Activated naive CD8-positive, alpha-beta T cell treated with anti-CD3 and anti-CD28 coated beads, Interleukin-2, amount 50 U/mL, for 24 hours (primary cell): ENCODE measurements at places on chromosomes 4 and X.

DNA sequence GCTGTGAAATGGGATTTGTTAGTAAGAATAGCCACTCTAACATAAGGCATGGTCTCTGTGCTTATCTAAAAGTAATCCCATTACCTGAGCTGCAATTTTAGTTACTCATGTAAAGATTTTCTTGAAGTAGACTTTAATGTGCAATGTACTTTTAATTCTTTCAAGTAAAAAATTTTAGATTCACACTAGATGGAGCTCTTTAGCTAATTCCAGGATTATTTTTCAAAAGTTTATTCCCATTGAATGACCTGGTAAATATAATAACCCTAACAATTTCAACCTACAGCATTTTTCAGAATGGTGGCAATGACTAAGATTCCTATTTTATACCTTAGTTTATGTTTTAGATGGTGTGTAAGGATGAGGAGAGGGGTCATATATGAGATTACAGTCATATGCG is 18.1 kb downstream of the USP38 start:
- no peak for DNase-seq

DNA sequence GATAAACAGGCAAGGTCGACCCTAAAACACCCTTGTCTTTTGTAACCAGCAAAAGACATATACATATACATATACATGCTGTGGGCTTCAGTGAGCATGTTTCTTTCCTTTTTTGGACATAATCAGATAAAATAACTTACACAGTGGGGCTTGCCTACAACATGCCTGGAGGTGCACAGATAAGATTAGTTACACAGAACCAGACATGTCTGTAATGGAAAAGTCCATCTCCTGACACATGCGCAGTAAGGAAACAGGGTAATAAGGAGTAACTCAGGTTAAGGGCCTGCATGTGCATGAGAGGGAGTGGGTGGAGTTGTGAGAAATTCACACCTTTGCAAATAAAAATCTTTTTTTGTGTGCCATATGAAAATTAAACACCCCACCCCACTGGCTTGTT is 3.4 kb downstream of the UGT2A1 start:
- DNase-seq = no peak

GRCh38 chr4:62003695-62004094 is 803.6 kb downstream of the ADGRL3 start:
- no peak for DNase-seq

- peak; percentile 65 for DNase-seq
These were observed 5.0 kb upstream of the TSPAN5 start for GRCh38 chr4:98663226-98664006.

DNA sequence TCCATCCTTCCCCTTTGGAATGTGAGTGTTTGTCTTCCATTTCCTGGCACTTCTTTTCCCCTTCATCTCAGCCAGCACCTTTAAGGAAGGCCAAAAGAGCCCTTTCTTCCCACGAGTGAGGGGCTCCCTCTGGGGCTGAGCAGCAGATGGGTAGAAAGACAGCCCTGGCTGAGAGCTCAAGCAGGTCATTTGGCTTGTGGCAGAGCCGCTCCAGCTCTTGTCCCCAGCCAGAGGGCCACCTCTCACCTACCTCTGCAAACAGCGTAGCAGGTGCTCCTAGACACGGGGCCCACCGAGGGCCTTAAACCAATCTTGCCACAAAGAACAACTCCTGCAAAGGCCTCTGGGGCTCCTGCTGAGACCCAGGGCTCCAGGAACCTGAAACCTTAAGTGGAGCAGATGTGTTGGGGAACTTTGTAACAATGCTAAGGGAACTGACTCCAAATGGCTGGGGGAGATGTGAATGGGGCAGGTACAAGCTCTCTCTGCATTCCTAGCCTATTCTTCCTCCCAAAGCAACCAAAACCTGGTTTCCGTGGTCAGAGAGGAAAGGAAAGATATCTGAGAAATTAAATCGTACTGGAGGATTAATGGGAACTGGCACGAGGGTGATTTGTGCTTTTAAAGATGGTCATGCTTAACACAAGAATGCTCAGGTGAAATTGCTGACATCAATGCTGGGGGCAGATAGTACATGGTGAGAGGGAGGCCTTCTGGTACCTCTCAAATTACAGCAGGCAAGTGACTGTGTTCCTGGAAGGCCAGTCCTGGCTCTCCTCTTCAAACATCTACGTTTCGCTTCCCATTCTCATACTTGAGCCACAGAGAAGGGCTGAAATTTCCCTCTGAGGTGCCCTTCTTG is 27.0 kb downstream of the TFDP3 start:
- no peak for DNase-seq

- no peak for DNase-seq
These were observed 595 bp downstream of the KLHL34 start for GRCh38 chrX:21657318-21658151.

DNA sequence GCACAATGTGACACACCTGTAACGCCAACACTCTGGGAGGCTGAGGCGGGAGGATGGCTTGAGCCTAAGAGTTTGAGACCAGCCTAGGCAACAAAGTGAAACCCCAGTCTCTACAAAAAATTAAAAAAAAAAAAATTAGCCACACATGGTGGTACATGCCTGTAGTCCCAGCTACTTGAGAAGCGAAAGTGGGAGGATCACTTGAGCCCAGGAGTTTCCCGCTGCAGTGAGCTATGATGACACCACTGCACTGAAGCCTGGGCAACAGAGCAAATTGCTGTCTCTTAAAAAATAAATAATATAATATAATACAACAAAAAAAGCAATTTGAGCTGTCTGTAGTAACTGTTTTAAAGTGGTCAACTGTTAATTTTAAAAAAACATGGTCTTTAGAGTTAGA is 13.2 kb downstream of the SPOCK3 start:
- no peak for DNase-seq

- DNase-seq = no peak
These were observed 92.2 kb downstream of the GEMIN8 start for GRCh38 chrX:13937370-13938050.

DNA sequence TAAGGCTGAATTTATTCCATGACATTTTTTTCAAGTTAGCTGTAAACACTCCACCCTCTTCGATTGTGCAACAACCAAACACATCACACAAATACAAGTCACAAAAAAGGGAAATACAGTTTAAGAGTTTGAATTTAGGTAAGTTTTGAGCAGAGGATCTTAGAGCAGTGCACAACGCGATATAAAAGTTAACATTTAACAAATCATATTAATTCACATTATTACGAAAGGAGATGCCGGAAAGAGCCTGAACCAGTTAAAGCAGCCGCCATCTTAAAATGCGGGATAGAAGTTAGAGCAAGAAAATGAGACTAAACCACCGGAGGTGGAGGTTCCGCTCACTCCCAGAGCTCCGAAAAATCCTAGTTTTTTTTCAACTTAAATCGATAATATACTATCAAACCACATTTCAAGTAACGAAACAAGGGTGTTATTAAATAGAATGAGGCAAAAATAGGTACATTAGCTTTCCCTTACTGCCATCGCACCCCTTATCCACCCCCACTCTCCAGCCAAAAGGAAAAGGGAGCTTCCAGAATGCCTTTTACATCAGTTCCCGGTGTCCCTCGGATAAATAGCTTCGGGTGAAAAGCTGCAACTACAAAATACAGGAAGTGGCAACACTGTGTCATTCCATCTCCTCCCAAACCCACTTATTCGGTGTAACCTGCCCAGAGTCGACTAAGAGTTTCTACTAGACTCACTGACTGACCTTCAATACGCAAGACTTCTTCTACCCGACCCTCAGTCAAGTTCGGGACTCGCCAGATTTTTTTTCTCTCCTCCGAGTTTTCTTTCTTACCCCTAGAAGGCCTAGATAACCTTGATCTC is 1.9 kb downstream of the UBE2D3 start:
- peak; percentile 34 for DNase-seq

DNA sequence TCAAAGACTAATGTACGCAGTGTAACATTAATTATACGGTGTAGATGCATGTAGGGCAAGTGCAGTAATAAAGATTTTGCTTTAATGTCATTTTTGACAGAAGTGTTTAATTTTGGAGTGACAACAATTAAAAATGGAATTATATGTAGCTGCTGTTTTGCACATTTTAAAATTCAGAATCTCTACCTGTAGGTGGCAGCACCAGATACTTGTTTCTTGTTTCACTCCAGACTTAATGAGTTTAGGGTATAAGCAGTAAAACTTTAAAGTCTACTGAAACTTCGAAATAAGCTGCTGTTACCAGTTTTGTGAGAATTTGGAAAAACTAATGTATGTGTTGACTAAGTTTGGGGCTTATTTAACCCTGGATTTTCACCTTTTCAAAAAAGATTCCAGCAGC is 144.9 kb downstream of the POLA1 start:
- no peak for DNase-seq

DNA sequence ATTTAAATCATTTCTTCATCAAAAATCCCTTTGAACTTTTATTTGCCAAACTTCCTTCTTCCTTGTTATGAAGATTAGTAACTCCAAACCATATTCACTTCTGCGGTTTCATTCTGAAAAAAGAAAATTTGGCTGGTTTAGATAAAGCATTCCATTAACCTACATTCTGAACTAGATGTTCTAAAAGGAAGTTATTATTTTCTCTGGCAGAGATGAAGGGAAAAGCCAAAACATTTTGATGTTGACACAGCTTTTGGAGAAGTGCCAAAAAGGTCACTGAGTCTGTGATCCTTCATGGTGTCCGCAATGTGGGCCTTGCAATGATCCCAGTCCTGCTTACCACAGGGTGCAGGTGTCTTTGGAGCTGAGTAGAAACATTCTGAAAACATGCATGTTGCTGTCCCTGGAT is 36.0 kb downstream of the CXCL8 start:
- no peak for DNase-seq

GRCh38 chr4:25484243-25484721 is 107.2 kb downstream of the ANAPC4 start:
- DNase-seq = no peak

DNA sequence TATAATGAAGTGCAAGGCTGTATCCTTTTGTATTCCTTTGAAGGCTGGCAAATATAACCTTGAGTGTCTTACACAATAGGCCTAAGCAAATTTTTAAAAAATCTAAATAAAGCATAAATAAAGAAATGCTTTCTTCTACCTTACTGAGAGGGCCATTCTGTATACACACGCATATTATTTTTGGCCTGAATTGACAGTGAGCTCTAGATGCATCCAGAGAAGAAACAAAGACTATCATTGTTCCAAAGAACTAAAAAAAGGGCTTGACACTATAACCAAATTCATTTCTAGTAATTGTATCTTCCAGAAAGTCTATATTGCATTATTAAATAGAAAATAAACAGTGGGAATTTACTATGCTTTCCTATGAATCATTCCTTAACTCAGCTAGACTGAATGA is 100.2 kb downstream of the MAGEB17 start:
- DNase-seq = no peak

DNA sequence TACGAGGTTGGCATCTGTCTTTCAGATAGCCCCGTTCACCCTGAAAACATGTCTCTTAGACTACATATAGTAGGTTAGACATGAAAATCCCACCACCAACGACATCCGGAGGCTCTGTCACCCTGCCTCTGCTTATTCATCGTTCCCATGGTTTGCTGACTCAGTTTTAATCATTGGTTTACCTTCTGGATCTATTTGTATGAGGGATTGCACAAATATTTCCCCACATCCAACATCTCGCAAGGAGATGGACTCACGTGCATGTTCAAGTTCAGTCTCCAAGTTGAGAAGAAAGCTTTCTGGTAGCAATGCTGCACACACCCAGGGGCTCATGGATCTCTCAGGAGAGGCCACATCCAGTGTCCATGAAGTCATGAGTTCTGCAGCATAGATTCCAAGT is 10.8 kb downstream of the CETN2 start:
- DNase-seq = no peak

DNA sequence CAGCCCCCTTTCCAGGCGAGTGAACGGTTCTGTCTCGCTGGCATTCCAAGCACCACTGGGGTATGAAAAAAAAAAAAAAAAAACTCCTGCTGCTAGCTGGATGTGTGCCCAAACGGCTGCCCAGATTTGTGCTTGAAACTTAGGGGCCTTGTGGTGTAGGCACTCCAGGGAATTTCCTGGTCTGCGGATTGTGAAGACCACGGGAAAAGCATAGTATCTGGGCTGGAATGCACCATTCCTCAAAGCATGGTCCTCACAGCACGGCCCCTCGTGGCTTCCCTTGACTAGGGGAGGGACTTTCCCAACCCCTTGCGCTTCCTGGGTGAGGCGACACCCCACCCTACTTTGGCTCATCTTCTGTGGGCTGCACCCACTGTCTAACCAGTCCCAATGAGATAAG is 516.8 kb upstream of the FAM241A start:
- DNase-seq = no peak

DNA sequence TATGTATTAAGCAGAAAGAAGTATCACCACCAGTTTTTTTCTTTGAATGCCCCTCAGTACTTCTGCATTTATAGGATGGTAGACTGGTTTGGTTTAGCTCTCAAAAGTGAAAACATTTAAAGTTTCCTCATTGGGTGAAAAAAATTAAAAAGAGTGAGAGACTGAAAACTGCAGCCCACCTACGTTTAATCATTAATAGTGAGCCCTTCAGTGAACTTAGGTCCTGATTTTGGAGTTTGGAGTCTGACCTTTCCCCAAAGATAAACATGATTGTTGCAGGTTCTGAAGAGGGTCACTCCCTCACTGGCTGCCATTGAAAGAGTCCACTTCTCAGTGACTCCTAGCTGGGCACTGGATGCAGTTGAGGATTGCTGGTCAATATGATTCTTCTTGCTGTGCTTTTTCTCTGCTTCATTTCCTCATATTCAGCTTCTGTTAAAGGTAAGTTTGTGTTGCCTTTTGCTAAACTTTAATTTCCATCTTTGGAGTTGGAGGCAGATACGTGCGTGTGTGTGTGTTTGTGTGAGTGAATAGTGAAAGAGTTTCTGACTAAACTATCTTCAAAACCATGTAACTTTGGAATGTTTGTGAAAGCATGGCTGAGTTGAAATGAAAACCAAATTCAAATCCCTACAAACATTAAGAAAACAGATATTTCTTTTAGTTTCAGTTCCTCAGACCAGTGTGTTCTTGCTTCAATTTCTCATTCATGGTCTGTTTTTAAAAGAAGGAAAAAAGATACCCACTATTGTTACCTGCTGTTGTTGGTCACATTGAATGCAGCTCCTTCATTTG is at the start of gene MTTP:
TSS of gene MTTP (plus strand) at position 295 of the 795 bp plus-strand sequence. CDS start at position 381, 86 bp downstream.
- no peak for DNase-seq

GRCh38 chr4:181528570-181529184 is 714.5 kb upstream of the TENM3 start:
- DNase-seq = peak; percentile 23

- DNase-seq = no peak
These were observed 8.1 kb downstream of the SSR4 start for GRCh38 chrX:153802513-153803045.

DNA sequence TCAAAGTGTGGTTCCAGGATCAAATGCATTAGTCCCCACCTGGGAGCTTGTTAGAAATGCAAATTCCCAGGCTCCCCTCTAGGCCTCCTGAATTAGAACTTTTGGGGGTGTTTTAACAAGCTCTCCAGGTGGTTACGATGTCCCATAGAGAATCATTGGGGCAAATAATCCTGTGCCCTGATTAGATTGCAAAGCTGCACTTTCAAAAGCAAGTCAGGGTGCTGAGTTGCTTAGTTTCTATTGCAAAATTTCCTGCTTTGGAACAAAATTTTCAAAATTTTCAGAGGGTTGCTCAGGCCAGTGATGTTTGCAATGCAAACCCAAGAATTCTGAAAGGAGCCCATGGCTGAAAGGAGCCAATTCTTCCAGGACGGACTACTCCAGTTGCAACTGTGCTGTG is 71.0 kb downstream of the MGST2 start:
- no peak for DNase-seq
